ENCODE measurements at places on chromosomes 12 and 14.

- no peak for DNase-seq
These were observed 45.4 kb upstream of the BTG1 start for GRCh38 chr12:92191061-92191460.

DNA sequence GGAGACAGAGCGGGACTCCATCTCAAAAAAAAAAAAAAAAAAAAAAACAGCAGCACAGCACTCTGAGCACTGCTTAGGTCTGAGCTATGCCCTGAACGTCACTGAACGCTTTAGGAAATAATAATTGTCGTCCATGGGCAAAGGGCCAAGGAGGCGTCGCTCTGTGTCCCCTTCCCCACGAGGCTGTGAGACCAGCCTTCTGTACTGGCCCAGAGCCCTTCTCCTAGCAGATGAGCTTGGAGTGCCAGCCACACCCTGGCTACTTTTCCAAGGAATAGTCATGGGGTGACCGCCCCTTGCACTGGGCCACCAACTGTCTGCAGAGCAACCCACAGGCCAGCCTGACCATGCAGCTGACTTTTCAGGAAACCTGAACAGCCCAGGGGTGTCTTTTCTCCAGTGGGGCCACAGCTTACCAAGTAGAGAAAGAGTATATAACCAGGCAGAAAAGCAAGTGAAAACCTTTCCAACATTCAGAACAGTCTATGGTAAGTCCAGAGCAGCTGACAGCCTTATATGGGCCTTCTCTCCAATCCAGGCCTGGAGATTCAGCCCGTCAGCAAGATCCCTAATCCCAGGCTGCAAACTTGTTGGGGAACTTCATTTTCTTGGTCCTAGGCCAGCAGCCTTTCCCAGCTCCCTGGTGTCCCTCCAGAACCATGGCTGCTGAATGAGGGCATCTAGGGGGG is 28.5 kb downstream of the CD9 start:
- DNase-seq, result no peak

- no peak for DNase-seq
These were observed 147.1 kb downstream of the TMX1 start for GRCh38 chr14:51386983-51387735.

- no peak for DNase-seq
These were observed 3.4 kb upstream of the IRF2BPL start for GRCh38 chr14:77031759-77032490.

GRCh38 chr12:3458041-3458440 is 33.0 kb upstream of the PRMT8 start:
- no peak for DNase-seq

DNA sequence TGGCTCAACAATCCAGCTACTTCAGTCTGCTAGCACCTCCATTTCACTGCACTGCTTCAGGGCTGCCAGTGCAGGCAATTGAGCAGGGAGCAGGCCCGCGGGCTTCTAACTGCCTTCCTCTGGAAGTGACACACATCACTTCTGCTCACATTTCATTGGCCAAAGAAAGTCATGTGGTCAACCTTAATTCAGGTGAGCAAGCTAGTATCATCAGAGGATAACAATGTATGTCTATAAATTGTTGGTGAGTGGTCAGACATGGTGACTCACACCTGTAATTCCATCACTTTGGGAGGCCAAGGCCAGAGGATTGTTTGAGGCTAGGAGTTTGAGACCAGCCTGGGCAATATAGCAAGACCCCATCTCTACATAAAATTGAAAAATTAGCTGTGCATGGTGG is 22.3 kb upstream of the CHGA start:
- no peak for DNase-seq

DNA sequence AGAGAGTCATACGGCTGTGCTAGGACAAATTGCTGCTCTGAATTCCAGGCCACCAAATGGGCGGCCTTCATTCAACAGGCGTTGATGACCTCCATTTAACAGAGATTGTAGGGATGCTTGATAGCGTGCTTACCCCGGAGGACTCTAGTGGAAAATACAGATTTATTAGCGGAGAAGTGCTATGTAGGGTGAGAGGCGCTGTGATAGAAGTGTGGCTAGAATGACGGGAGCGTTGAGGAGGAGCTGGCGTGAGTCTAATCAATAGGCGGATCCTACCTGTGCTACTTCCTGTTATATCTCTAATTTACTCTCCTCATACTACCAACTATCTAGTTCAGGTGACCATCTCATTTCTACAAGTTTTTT is 668 bp downstream of the MRPS35 start:
- DNase-seq, result peak; percentile 61

- DNase-seq, result peak; percentile 20
These were observed 22.3 kb downstream of the SNW1 start for GRCh38 chr14:77738559-77739250.

GRCh38 chr14:22220427-22220826 is 368.6 kb downstream of the DAD1 start:
- peak; percentile 8 for DNase-seq

GRCh38 chr12:20096430-20096829 is 271.9 kb upstream of the PDE3A start:
- no peak for DNase-seq

DNA sequence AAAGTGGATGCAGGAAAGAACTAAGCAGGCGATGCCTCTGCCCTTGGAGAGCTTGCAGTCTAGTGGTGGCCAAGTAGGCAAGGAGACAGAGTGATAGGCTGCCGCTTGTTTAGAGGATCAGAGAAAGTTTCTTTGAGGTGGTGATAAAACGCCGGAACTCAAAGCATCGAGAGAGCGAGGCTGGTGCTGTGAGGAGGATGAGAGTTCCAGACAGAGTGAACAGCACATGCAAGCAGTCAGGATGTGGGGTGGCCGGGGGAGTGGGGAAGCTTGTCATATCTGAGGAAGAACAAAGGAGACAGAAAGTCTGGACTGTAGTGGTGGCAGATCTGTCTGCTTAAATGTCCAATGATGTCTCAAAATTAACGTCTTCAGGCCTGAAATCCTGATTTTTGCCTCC is 319.7 kb downstream of the SNAPC1 start:
- DNase-seq, result no peak
